GM23338 (cell line): ENCODE measurements at places on chromosomes 1 and 21. TPM values are rescaled to one million over a fixed set of nuclear protein-coding genes. Genes with fewer than 3 reads are reported as not detected.

The C4BPB gene
- total RNA-seq: not detected in 2 replicates

The LAMC2 gene
- total RNA-seq: 19.0 and 19.5 TPM in 2 replicates

The USP16 gene
- total RNA-seq: 19.7 TPM in 2 replicates

The C1QTNF12 gene
- 3.0 and 4.1 TPM in 2 replicates for total RNA-seq
